ENCODE measurements at places on chromosomes 3 and 15. TPM values are rescaled to one million over a fixed set of nuclear protein-coding genes. Genes with fewer than 3 reads are reported as not detected.

CACNA2D2 gene
- 0.46 TPM for total RNA-seq

ROBO2 gene
- total RNA-seq = 2.8 TPM

DPPA2 gene
- not detected for total RNA-seq

CSPG4 gene
- 595 TPM for total RNA-seq

SEMA7A gene
- 1.1 TPM for total RNA-seq

OSTN gene
- total RNA-seq = not detected

- DNase-seq = no peak
These were observed 161.3 kb upstream of the TLE3 start for GRCh38 chr15:70259028-70259424.

DNA sequence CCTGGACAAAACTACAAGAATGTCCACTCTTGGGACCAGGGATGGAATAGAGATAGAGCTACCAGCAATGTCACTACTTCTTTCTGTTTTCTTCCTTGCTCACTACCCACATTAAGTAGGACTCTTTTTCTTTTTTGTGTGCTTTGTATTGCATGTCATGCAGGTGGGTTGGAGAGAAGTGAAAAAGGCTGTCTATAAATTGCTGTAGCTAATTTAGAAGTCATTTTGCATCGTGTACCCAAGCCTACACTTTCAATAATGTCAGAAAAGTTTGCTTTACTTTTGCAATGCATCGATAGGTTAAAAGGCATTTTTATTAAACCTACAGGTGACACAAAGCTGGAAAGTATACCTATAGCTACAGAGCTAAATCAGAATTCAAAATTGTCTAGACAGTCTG is 58.9 kb downstream of the GTF2E1 start:
- DNase-seq = no peak

DNA sequence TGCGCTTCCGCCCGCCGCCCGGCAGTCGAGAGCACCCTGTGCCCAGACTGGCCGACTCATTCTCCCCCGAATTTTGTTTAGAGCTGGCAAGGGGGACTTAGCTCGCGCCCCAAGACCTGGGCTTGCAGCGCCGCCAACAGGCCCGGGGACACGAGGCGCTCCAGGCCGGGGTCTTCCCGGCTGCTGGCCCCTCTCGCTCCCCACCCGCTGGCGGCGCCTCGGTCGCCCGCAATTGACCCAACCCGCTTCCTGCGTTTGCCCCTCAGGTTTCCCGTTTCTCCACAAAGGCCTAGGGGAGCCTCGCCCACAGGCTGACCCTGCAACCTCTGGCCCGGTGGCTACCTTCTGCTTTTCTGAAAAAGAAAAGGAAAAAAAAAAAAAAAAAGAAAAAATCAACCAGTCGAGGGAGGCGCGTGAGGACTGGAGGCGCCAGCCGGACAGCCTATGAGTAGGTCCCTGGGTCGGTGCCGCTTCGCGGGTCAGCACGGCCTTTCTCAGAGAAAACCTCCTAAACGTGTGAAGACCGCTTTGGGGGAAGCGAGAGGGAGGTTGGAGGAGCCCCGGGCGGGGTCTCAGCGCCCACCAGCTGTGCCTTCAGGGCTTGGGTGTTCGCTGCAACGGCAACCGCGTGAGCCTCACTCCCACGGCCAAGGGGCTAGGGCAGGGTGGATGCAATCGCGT is 7.2 kb downstream of the FOXL2 start:
- DNase-seq = no peak

DNA sequence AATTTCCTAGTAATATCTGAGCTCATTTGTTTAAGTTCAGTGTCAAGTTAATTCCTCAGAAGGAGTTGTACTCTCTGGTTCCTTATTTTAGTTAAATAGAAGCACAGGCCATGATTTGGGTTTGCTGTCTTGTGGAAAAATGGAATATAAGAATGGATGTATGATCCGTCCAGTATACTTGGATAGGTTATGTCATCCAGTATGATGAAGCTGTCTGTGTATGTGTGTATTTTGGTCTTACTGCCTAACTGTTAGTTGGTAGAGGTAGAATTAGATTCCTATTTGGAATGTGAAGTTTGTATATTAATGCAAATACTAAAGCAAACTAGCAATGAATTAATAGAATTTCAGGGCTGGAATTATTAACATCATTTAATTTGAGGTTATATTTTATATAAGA is 7.9 kb downstream of the KBTBD8 start:
- DNase-seq = no peak

DNA sequence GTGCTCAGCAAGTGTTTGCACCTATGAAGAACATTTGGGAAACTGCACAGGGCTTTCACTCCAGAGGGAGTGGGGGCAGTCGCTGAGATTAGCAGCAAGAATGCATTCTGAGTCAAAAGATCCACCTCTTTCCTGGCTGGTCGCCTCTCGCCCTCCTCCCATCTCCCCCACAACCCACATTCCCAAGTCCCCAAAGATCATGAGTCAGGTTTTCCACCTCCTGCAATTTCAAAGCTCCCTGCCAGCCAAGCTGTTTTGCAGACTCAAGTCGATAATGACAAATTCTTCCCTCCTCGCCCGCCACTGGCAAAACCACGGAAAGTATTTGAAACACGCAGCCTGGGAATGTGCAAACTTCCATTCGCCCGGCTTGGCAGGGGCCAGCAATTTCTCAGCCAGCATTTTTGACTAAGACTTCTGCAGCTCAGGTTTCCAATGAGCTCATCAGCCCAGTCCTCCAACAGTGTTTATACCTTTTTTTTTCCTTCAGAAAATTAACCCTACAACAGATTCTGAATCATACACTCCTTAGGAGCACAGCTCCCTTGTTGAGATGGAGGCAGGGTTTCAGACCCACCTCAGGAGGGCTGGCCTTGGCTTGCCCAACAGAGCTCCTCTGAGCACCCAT is 181.4 kb downstream of the SMAD6 start:
- DNase-seq = peak; percentile 97

GRCh38 chr3:106425916-106426315 is 557.1 kb upstream of the CBLB start:
- no peak for DNase-seq

GRCh38 chr3:31713816-31714215 is 181.1 kb downstream of the STT3B start:
- no peak for DNase-seq

- DNase-seq = peak; percentile 61
These were observed 20.0 kb downstream of the ABTB1 start for GRCh38 chr3:127692501-127693335.

Data from chondrocyte (in vitro differentiated cells).